ENCODE measurements at places on chromosomes 13 and 19.

DNA sequence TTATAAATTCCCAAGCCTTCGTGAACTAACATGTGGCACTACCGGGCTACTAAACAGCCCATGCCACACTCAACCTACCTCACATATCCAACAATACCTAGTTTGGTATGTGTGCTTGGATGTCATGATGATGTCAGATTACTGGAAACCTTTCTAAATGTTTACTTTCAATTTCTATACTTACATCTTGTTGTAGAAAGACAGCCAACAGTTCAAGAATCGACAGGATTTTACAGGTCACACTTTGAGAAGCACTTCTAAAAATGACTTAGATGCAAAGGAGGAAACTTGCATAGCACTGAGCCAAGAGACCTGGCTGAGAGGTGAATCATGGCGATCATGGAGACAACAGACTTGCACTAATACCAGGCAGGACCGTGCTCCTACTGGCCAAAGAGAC, 209.9 kb downstream of the COL4A1 start:
- H3K27ac ChIP-seq: no peak overlapping the region
- H3K36me3 ChIP-seq: no peaks in the 10 kb centered on the region
- H3K27me3 ChIP-seq: no peaks in the 10 kb centered on the region
- no peak for DNase-seq

- H3K4me3 ChIP-seq: no peak overlapping the region
- no peak overlapping the region for H3K27ac ChIP-seq
- peaks cover 17% of the 10 kb centered on the region for H3K27me3 ChIP-seq
- DNase-seq: no peak
These were observed 12.4 kb upstream of the SIAH3 start for GRCh38 chr13:45863709-45864590.

- no peak overlapping the region for H3K4me3 ChIP-seq
- no peaks in the 10 kb centered on the region for H3K4me1 ChIP-seq
- DNase-seq: no peak
These were observed 73.4 kb downstream of the COL4A2 start for GRCh38 chr13:110380359-110381028.

DNA sequence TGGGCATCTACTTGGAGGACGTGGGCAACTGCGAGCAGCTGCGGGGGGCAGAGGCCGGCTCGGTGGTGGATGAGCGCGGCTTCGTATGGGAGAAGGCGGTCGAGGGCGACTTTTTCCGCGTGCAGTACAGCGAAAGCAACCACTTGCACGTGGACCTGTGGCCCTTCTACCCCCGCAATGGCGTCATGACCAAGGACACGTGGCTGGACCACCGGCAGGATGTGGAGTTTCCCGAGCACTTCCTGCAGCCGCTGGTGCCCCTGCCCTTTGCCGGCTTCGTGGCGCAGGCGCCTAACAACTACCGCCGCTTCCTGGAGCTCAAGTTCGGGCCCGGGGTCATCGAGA, 10.3 kb upstream of the STRN4 start:
- peaks cover 9% of the 10 kb centered on the region for H3K4me1 ChIP-seq
- H3K36me3 ChIP-seq: peaks cover 3% of the 10 kb centered on the region
- H3K27me3 ChIP-seq: no peaks in the 10 kb centered on the region
- no peak overlapping the region for H3K27ac ChIP-seq

DNA sequence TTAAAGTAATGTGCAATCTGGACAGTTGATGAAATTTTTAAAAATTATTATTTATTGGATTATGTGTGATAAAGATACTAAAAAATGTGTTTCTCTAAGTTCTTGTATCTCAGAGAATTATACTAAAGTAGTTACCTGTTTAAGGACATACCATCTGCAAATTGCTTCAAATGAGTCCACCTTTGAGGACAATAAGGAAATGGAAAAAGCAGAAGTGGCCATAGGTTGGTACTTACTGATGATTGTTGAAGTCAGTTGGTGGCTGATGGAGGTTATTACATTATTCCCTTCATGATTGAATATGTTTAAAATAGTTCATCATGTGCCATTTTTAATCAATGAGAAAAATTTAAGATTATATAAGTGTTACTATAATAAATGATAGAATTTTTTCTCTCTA, 367.0 kb downstream of the MYO16 start:
- H3K4me1 ChIP-seq: no peaks in the 10 kb centered on the region
- H3K4me3 ChIP-seq: no peak overlapping the region
- no peaks in the 10 kb centered on the region for H3K27me3 ChIP-seq

- peaks cover 7% of the 10 kb centered on the region for H3K27me3 ChIP-seq
- H3K36me3 ChIP-seq: no peaks in the 10 kb centered on the region
- H3K27ac ChIP-seq: no peak overlapping the region
- no peak for DNase-seq
- H3K4me1 ChIP-seq: no peaks in the 10 kb centered on the region
These were observed 18.5 kb downstream of the PTPRS start for GRCh38 chr19:5321851-5322681.

DNA sequence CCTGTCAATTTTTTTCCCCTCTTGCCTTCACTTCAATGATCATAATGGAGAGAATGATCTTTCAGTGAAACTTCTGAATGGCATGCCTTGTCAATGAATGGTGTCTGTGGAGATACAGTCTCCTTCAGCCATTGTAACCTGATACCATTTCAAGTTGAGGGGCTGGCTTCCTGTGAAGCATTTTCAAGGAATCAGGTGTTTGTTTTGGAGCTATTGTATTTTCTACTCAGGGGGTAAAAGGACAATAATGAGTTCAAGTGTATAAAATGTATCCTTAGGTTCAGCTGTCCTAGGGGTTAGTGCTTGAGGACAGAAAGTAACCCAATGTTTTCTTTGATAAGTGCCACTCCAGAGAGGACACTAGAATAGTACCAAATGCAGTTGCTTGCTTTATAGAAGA, 23.8 kb upstream of the CBY2 start:
- H3K4me1 ChIP-seq: no peaks in the 10 kb centered on the region
- H3K27me3 ChIP-seq: peaks cover 3% of the 10 kb centered on the region
- no peak overlapping the region for H3K27ac ChIP-seq

GRCh38 chr19:46546194-46546896, 50.7 kb upstream of the PNMA8B start:
- DNase-seq: no peak
- no peak overlapping the region for H3K27ac ChIP-seq
- peaks cover 5% of the 10 kb centered on the region for H3K27me3 ChIP-seq
- H3K4me3 ChIP-seq: no peak overlapping the region

GRCh38 chr19:17807731-17808316, 12.9 kb downstream of the B3GNT3 start:
- H3K27ac ChIP-seq: no peak overlapping the region
- DNase-seq: no peak
- H3K4me3 ChIP-seq: no peak overlapping the region
- peaks cover 12% of the 10 kb centered on the region for H3K4me1 ChIP-seq
- peaks cover 9% of the 10 kb centered on the region for H3K27me3 ChIP-seq
- H3K36me3 ChIP-seq: no peaks in the 10 kb centered on the region
